ENCODE measurements at places on chromosomes 2 and 18.

DNA sequence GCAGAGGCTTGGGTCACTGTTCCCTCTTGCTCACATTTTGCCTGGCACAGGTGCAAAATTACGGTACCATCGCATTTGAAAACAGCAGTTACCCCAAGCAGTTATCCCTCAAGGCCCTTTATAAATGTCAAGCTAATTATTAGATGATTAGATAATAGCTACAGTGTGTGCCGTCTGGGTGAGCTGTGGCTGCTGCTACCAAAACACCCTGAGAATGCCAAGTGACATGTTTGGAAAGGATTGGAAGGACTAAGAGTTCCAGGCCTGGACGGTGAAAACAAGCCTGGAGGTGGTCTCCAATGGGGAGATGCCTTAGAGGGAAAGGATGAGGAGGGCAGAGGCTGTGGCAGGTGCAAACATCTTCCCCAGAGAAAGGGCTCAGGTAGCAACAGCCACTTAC is 120.6 kb downstream of the CAPN13 start:
- no peak for DNase-seq

DNA sequence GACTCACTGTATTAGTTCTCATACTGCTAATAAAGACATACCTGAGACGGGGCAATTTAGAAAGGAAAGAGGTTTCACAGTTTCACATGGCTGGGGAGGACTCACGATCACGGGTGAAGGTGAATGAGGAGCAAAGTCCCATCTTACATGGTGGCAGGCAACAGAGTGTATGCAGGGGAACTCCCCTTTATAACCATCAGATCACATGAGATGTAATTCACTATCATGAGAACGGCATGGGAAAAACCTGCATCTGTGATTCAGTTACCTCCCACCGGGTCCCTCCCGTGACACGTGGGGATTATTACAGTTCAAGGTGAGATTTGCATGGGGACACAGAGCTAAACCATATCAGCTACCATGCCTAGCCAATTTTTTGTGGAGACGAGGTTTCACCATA is 168.2 kb downstream of the NEDD4L start:
- DNase-seq: no peak

DNA sequence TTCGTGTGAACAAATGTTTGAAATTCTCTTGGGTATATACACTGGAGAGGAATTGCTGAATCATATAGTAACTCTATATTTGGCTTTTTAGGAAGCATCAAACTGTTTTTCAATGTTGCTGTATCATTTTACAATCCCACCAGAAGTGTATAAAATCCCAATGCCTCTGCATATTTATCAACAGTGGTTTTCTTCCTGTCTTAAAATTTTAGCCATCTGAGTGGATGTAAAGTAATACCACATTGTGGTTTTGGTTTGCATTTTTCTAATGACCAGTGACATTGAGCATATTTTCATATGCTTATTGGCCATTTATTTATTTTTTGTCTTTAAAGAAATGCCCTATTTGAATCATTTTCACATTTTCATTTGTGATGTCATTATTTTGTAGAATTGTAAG is 22.8 kb upstream of the LRP1B start:
- DNase-seq: no peak

GRCh38 chr18:3692113-3692621 is 242.2 kb downstream of the TGIF1 start:
- no peak for DNase-seq

DNA sequence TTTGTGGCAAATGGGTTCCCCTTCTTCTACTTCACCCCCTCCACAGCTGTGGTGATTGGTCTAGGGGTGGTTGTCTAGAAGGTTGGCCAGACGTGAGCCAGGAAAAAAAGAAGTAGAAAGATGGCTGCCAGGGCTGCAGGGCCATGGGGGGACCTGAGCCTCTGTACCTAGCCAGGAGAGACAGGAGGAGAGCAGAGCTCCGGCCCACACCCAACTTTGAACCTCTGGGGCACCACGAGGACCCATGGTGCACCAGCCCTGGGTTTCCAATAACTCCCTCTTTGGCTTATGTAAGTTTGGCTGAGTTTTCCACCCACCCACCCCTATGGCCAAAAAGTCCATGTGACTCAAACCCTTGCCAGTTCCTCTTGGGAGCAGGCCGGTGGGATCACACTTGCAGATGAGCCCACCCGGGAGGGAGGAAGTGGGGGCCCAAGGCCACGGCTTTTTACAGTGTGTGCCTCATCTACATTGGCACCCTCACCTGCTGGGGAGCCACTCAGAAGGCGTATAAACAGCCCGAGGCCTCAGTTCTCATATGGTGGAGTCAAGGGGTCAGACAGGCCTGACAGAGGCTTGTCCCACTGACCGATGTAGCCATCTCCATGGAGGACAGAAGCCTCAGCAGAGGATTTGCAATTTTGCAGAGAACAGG is 293.1 kb upstream of the HDAC4 start:
- DNase-seq: no peak

GRCh38 chr18:56937874-56938430 is 208.9 kb upstream of the BOD1L2 start:
- DNase-seq: no peak

GRCh38 chr2:65367524-65367923 is 64.9 kb downstream of the SPRED2 start:
- no peak for DNase-seq

Data from stimulated activated CD8-positive, alpha-beta memory T cell treated with anti-CD3 and anti-CD28 coated beads, Interleukin-7, amount 100 ng/mL, for 24 hours (primary cell).